Astrocyte of the hippocampus (primary cell): ENCODE measurements at places on chromosomes 12 and 14.
A peak's percentile ranks its signal among the peaks of the same experiment; 100 is the strongest.

DNA sequence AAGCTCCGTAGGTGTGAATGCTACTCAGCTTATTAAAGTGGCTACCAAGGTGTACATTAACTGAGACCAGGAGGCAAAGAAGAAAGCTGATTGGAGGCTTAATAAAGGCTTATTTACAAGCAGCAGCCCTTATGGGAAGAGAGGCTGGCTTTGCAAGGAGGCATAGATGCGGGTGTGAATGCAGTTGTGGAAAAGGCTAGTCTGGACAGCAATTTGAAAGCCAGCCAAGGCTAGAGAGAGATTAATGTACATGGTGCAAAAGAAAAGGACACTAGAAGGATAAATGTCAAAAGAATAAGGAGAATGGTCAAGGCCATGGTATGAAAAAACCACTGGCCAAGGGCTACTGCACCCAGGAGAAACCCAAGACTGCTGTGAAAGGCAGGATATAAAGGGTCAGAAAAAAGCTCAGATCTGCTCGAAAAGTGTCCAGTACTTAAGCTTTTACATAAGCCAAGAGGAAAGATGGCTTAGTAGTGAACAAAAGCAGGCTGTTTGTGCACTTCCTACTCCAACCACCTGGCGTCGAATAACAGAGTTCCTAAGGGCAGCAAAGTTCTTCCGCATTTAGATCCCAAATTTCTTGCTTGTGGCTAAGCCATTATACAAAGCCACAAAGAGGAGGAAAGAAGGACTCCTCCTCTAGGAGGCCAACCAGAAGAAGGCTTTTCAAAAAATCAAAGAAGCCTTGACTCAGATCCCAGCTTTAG, 24.0 kb downstream of the KLRK1 start:
- peak; percentile 38 for DNase-seq

- DNase-seq, result no peak
Measured at GRCh38 chr12:117098361-117099217, 627 bp downstream of the TESC start.

DNA sequence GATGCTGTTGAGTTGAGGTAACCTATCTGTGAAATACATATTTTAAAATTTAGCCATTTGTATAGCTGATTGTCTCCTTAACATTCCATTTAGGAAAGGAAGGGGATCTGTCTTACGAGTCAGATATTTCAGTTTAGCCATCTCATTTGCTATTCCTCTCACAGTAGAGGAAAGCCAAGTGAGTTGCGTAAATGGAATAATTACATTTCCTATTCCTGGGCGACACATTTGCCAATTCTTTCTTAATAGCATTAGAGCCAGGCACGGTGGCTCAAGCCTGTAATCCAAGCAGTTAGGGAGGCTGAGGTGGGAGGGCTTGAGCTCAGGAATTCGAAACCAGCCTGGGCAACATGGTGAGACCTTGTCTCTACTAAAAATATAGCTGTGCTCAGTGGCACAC, 116.3 kb downstream of the TMX1 start:
- DNase-seq, result no peak

DNA sequence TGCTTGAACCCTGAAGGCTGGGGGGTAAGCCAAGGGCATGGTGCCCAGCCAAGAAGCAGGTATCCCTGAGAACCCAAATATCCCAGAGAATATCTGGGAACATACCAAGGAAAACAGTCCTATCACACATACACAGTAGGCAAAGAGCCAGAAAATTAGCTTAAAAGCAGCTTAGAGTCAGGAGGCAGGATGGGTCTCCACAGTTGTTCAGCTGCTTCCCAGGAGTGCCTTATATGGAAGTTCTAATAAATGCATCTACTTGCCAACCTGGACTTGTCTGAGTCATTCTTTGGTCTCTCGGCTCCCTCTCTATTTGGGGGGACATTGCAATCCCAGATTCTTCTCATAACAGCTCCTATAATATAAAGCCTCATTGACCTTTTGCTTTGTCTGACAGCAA, 9.0 kb upstream of the GPR135 start:
- DNase-seq, result peak; percentile 86

DNA sequence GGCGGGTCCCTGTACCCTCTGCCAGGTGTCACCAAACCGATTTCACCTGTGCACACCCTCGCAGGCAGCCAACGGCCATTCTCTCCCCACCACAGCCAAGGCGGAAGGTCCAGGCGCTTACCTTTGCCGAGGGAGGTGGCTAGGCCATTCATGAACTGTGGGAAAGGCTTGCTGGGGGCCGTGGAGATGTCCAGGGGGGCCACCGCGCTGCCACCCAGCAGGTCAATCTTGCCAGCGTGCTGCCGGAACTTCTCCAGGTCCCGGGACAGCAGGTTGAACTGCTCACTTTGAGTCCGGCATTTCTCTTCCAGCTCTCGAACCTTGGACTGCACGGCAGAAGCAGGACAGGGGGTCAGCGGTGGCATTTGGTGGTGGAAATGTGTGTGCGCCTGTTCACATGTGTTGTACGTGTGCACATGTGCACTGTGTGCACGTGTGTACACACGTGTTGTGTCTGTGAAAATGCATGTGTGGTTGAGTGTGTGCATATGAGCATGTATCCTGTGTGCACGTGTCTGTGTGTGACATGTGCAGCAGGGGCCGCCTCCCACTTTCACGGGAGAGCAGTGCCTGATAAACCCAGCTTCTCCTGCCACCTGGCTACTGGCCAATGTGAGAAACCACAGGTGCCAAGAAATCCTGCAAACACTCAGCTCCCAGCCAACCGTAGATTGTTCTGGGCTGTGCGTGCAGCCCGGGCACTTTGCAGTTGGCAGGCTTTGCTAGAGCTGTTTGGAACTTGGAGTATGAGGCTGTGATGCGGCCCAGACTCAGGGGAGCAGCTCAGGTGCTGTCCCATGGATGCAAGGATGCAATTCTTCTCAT, 118.9 kb downstream of the PIWIL1 start:
- peak; percentile 31 for DNase-seq

GRCh38 chr12:89695830-89696229, 12.8 kb downstream of the ATP2B1 start:
- no peak for DNase-seq

DNA sequence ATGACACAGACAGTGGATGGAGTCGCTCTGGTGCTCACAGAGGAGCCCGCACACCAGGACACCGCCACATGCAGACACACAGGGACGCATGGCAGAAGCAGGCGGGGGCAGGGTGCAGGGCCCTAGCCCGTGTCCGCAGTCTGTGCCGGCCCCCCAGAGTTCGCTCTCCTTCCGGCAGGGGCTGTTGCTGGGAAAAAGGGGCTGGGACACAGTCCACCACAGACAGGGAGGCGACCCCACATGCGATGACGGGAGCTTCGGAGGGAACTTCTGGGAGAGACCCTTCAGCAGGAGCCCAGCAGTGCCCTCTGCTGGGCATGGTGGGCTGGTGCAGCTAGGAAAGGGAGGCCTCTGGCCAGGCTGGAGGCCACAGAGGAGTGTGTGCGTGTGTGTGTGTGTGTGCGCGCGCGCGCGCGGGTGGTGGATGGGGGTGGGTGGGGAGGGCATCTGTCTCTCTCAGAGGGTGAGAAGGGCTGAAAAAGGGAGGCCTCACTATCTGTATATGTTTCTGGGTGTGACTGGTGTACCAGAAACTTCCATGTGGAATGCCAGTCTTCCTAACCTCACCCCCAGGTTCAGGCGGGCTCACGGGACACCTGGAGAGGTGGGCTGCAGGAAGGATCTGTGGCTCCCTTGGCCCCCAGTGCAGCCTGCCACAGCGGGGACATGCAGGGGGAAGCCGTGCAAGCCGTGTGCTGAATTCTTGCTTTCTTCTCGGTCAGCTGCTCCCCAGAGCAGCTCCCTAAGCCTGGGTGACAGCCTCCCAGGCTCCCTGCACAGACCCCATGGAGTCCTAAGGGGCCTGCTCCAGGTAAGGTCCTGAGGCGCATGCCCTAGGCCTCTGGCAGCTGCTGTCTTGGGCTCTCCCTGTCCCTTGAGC, 60.7 kb downstream of the PLEKHG3 start:
- DNase-seq, result peak; percentile 92

GRCh38 chr12:64894827-64895475, 70.5 kb downstream of the TBC1D30 start:
- DNase-seq, result no peak

GRCh38 chr12:46214668-46215436, 54.0 kb downstream of the SLC38A1 start:
- DNase-seq, result no peak

GRCh38 chr12:6069437-6070093, 54.9 kb downstream of the VWF start:
- peak; percentile 31 for DNase-seq

DNA sequence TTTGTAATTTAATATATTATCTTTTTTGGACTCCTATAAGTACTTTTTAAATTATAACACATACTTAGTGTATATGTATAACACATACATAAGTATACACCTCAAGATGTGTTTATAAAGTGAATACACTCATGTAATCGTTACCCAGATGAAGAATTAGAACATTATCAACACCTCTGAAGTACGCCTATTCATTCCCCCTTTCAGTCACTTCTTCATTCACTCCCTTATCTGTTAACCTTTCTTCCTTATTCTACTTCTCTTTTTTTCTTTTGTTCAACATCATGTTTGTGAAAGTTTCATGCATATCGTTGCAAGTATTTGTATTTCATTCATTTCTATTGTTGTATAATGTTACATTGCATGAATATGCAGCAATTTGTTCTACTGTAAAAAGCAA, 98.5 kb downstream of the ARID2 start:
- DNase-seq, result no peak

- no peak for DNase-seq
Measured at GRCh38 chr12:46818642-46819041, 7.2 kb downstream of the SLC38A4 start.

DNA sequence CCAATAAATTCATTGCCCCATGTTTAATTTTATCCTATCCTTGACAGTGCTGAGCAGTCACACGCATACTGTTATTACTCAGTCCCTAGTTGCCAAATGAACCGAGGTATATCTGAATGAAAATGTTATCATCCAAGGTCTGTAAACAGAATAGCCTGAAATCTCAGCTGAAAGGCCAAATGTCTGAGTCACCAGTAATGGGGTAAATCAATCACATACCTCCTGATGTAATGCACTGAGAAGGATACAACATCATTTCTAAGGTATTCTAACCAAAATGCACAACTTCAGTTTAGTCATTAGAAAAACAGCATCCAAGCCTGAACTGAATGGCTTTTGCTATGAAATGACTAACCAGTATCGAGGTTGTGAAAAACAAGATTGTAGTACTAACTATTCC, 228.6 kb downstream of the DPF3 start:
- peak; percentile 95 for DNase-seq

- DNase-seq, result no peak
Measured at GRCh38 chr14:59313144-59313651, 124.7 kb downstream of the DAAM1 start.

- DNase-seq, result peak; percentile 100
Measured at GRCh38 chr14:23095196-23096108, at the start of gene C14orf119. Gene C14orf119, plus strand, starts transcription at chr14:23095505. Its CDS starts 2,154 bp downstream, at chr14:23097659.

- peak; percentile 84 for DNase-seq
Measured at GRCh38 chr14:34081576-34082136, 130.8 kb upstream of the EGLN3 start.

DNA sequence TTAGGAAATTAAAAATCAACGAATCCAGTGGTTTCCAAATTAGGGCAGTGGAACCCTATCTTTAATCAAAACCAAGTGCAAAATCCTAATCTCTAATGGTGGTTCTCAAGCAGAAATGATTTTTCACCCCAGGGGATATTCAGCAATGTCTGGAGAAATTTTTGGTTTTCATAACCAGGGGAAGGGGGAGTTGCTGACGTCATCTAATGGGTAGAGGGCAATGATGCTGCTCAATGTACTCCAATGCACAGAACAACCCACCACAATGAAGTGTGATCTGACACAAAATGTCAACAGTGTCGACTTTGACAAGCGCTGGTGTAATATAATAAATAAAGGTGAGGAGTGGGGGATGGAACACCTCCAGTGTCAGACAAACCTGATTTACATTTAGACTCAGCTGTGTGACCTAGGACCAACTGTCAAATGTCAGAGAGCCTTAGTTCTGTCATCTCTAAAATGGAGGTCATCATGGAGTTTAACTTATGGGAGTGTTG, 81.5 kb downstream of the CMKLR1 start:
- DNase-seq, result no peak

- no peak for DNase-seq
Measured at GRCh38 chr12:119447126-119447525, 112.6 kb downstream of the CCDC60 start.

- DNase-seq, result peak; percentile 51
Measured at GRCh38 chr12:123142921-123143735, 7.8 kb downstream of the PITPNM2 start.

GRCh38 chr12:121472150-121472905, 72.4 kb downstream of the RNF34 start:
- DNase-seq, result no peak

- no peak for DNase-seq
Measured at GRCh38 chr12:124777399-124778372, 86.0 kb downstream of the SCARB1 start.

DNA sequence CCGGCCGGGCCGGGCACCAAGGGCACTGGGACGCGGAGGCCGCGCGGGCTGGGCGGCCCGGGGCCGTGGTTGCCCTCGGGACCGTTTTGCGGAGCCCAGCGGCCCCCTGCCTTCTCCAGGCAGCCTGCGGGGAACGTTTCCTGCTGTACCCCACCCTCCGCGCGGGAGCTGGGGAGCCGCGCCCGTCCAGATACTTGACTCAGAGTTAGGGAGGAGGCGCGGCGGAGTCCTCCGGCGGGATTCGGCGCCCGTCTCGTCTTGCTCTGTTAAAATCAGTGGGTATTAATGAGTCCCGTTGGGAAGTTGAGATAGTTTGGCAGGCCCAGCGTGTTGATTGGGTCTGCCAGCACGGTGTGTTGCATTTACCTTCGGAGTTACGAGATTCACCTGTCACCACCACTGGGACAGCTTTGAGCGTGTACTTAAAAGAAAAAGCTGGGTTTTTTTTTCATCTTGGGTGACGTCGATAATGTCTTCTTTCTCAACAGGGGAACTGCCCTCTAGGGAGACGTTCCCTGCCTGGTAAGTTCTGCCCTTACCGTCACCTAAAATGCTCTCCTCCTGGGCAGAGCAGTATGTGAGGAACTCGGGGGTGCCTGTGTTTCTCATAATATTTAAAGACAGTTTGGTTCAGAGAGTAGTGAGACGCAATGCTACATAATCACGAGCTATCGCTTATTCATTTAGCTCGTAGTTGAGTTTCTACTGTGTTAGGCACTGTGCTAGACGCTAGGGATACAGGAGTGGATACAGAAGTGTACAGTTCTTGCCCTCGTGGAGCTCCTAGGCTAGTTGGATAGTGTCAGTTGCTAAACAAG, 596 bp downstream of the DLST start:
- no peak for DNase-seq

DNA sequence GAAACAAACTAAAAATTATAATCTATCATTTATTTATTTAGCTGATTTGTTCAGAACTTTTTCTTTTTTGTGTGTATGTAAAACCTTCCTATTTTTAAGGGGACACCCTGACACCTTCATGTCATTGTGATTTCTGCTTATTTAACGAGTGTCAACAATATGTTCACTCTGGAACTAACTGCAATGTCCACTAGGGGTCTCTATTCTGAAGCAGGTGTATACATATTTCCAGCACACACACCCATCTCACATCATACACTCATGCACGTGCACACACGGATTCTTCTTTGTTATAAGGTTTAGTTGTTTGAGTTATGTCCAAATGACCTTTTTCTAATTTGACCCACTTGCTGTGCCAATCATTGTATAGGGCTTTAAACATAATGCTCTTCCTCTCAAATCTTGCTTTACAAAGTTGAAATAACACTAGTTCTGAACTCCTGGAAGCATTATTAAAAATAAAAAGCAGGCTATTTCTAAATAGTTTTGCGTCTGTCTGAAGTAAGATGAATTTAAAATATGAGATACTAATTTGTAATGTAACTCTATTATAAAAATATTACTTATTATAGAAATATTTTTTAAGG, 15.5 kb downstream of the E2F7 start:
- peak; percentile 74 for DNase-seq
